ENCODE measurements at places on chromosomes 6 and 20. TPM values are rescaled to one million over a fixed set of nuclear protein-coding genes. Genes with fewer than 3 reads are reported as not detected.

Gene CDH26
- total RNA-seq = 0.97 TPM

DNA sequence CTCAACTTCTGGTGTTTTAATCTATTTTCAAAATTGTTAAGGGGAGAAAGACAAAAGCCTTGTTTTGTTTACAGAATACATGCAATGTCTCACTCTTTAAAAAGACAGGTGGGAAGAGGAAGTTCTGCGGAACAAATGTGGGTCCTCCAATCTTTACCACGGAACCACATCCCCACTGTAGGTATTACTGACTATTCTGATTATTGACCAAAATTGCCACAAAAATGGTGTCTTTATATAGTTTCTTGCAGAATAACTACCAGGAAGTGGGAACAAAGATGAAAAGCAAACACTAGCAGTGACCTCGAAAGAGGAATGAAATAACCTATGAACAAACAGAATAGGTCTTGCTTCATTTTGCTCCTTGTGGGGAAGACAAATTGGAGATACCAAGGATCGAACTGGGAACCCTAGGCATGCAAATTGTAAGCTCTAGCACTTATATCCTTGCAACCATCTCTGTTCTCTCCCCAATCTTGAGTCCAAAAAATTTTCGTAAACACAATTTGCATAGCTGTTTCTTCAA is 106.7 kb downstream of the GPX5 start:
- peaks cover 53% of the 10 kb centered on the region for H3K27me3 ChIP-seq
- H3K4me3 ChIP-seq = no peak overlapping the region
- no peak for DNase-seq
- no peaks in the 10 kb centered on the region for H3K36me3 ChIP-seq
- H3K27ac ChIP-seq = no peak overlapping the region

- no peaks in the 10 kb centered on the region for H3K27me3 ChIP-seq
- no peak overlapping the region for H3K27ac ChIP-seq
- H3K4me3 ChIP-seq = no peak overlapping the region
- H3K36me3 ChIP-seq = no peaks in the 10 kb centered on the region
Measured at GRCh38 chr6:22468256-22468965, 101.0 kb upstream of the HDGFL1 start.

DNA sequence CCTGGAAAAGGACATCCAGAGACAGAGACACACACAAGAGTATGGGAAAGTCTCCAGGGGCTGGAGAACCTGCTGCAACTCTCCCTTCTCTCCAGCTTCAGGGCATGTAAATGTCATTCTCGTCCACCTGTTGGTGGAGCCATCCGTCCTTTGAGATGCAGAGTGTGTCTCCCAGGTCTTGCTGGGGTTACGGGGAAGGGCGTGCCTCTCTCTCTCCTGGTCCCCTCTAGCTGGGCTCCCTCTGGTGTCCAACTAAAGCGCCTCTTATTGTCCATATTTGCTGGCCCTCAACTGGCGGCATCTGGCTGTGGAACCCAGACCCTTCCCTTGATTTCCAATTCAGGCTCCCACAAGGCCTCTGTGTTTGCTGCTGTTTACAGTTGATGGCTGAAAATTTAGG is 244.1 kb downstream of the BMP7 start:
- no peak overlapping the region for H3K4me3 ChIP-seq
- DNase-seq = no peak
- no peaks in the 10 kb centered on the region for H3K27me3 ChIP-seq

DNA sequence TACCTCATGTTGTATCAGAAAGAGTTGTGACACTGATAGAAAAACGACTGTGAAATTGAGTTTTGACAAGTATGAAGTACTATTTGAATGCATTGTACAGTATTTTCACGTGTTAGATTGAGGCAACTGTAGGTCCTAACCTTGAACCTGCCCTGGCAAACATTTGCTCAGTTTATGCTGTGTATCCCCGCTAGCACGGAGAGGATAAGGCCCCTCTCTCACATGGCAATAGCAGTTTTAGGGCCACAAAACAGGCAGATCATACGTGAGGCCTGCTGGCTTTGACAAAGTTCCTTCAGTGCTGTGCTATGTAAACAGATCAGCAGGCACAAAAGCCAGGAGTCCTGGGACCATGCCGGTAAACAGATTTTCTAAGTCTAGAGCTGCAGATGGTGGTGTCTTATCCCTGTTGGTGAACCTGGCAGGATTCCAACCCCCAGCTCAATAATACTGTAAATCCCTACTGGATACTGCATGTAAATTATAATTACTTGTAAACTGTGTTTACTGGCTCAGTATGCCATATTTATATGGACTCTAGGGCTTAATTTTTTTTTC is 23.8 kb upstream of the FAM217A start:
- DNase-seq = peak; percentile 25
- peak overlapping the region; percentile 40 for H3K27ac ChIP-seq
- H3K36me3 ChIP-seq = no peaks in the 10 kb centered on the region
- H3K27me3 ChIP-seq = no peaks in the 10 kb centered on the region
- H3K4me1 ChIP-seq = peaks cover 24% of the 10 kb centered on the region

Data from pancreas (tissue), 10 donors.